Kasumi-1 (cell line): ENCODE measurements at places on chromosomes 16 and 17.

- no peak for DNase-seq
These were observed 2.9 kb downstream of the ABCA3 start for GRCh38 chr16:2337431-2338296.

DNA sequence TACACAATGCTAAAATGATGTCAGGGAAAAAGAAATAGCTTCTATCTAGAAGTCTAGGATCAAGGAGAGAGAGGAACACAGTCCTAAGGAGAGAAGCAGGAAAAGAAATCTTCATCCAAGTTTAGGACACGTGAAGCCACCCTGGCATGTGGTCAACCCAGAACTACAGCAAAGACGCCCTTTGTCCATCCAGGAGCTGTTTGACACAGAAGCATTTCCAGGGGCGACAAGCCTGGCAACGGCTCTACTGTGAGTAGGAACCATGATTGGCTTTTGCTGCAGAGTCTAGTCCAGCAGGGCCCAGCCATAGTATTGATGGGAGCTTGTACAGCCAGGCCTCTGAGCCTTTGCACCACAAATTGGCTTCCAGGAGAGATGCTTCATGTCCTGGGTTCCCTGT is 185.4 kb upstream of the RPL38 start:
- no peak for DNase-seq

DNA sequence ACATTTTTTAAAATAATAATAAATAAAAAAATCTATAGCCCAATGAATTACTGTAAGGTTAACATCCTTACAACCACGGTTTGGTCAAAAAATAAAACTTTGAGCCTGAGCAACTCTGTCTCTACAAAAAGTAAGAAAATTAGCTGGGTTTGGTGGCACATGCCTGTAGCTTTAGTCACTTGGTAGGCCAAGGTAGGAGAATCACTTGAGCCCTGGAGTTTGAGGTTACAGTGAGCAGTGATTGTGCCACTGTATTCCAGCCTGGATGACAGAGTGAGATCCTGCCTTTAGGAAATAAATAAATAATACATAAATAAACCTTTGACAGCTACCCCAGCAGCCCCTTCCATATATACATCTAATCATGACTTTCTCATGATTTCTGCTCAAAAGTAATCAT is 26.9 kb upstream of the PHAF1 start:
- no peak for DNase-seq

GRCh38 chr16:50863644-50864144 is 121.8 kb downstream of the CYLD start:
- no peak for DNase-seq

GRCh38 chr17:57551321-57552079 is 193.6 kb downstream of the CCDC182 start:
- DNase-seq = no peak

DNA sequence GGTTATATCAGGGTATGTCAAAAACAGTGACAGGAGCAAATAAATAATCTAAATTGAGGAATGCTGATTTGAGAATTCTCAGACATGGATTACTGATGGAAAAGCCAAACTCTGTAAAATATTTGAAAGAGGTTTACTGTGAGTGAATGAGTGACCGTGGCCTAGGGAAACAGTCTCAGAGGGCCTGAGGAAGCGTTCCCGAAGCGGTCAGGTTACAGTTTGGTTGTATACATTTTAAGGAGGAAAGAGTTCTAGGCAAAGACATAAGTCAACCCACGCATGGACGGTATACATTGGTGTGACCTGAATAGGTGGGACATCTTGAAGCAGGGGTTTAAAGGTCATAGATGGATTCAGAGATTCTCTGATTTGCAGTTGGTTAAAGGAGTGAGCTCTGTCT is 771.7 kb downstream of the KCNJ18 start:
- no peak for DNase-seq

DNA sequence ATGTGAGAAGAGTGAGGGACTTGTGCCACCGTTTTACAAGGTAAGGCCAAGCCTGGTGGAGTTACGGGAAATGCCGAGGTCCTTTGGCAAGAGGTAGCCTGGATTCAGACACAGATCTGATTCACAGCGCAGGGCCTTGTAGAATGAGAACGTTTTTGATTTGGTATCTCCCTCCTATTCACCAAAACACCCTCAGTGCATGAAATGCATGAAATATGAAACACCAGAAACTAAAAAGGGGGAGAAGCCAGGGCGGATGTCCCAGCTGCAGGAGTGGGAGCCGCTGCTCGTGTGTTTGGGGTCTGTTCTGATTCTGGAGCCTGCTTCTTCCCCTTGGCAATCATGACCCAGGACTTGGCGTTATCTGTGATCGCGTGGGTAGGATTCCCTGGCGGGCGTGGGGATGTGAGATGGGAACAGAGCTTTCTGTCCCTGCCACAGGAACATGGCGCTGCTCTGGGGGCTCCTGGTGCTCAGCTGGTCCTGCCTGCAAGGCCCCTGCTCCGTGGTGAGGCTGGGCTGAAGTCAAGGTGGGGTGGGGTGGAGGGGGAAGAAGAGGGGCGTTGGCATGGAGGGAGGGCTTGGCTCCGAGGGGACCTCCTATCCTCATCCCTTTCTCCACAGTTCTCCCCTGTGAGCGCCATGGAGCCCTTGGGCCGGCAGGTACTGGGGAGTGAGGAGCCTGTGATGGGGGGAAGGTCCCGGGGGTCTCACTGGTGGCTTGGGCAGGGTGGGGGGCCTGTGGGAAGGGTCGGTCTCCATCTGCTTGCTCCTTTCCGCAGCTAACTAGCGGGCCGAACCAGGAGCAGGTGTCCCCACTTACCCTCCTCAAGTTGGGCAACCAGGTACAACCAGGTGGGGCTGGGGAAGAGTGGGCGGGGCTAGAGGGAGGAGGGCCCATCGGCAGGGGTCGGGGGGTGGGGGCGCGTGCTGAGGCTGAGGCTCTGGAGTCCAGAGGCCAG is 2.2 kb downstream of the SERPINF2 start:
- no peak for DNase-seq

DNA sequence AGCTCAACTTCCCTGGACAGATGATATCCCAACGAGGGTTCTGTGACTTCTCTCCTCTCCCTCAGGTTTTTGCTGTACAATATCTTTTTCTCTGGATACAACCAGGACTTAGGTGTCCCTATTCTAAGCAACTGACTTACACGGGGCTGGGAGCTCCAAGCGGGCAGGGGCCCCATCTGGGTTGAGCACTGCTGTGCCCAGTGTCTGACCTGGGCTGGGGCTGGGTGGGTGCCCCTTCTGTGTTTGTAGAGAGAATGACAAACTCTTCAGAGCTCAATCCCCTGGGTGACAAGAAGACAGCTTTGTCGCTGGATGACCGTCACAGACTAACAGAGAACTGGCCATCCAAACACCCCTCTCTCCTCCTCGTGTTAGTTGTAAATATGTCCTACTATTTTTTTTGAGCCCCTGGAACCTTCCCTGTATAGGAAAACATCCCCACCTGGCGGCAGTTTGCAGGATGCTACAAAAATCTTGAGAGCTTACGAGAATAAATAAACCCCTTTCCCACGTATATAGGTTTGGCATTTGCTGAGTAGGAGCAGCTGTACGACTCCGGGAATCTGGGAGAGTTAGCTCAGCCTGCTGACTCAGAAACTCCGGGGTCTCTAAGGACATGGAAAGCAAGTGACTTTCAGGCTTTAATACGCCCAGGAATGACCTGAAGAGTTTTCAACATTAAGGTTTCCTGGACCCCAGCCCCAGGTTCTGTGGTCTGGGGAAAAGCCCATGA is 23.7 kb upstream of the RCVRN start:
- DNase-seq = no peak

DNA sequence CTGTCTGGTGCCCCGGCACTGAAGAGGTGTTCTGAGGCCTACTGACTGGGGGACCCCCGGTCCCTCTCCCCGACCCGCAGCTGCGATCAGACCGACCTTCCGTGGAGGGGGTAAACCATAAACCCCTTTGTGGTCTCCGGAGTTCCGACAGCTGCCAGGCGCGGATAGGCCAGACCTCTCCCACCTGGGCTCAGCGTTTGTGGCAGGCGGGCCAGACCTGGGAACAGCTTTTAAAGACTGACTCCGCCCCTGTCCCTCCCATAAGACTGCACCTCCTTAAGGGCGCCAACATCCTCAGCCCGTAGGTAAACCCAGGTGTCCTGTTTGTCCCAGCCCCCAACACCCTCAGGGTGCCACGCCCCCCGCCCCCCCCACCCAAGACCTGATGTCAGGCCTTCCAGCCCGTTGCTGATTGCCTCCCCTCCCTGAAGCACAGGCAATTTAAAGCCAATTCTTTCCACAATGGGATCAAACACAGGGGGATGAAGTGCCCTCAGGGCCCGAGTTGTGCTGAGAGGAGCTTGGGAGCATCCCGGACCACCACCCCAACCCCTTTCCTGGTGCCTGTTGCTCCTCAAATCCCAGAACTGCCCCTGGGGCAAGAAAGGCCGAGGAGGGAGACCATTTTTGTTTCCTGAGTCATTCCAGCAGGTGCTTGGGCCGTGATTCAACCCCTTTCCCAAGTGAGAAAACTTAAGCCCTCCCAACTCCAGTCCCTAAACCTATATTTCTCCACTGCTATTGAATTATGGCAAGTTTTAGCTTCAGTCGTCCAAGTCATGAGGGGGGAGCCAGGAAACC is at the start of gene SOX15:
Gene SOX15 (minus strand): TSS at position 204 of the 801 bp plus-strand sequence. CDS start 418 bp downstream, outside the sequence.
- no peak for DNase-seq

DNA sequence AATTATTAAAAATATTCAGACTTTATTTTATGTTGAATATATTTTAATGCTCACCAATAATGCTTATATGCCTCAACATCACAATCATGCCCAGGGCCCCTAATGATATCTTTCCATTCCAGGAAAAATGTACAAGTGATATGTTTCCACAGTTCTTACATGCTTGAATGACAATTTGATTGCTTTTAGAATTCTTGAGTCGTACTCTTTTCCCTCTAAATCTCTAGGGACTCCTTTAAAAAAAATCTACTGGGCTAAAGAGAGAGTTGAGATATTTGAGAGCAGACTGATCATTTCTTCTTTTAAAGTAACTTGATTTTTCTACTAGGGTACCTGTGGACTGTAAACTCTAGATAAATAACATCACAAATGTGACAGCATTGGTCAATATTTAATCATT is 18.2 kb upstream of the HLF start:
- DNase-seq = no peak

DNA sequence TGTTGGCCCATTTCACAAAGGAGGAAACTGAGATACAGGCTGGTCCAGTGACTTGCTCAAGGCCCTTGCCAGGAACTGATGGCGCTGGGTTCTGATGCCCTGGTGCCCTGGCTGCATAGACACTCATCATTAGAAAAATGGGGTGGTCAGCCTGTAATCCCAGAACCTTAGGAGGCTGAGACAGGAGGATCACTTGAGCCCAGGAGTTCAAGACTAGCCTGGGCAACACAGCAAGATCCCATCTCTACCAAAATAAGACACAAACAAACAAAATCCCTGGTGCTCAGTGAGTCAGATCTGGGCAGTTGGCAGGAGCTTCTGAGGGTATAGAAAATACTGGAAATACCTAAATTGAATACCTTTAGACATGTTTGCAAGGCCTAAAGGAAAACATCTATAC is 41.1 kb upstream of the KIFC3 start:
- no peak for DNase-seq

DNA sequence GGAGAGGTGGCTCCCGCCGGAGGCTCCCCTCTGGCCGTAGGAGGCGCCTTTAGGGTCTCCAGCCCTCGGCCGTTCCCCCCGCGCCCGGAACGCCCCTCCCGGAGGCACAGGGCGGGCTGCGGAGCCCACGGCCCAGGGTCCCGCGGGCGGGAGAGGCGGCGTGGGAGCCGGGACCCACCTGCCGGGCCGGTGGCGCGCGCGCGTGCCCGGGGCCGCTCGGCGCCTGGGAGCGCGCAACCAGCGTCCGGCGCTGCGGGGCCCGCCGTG is at the start of gene MIF4GD:
Gene MIF4GD (minus strand): TSS at position 266 of the 267 bp plus-strand sequence. CDS start 1,036 bp downstream, outside the sequence.
- DNase-seq = no peak

DNA sequence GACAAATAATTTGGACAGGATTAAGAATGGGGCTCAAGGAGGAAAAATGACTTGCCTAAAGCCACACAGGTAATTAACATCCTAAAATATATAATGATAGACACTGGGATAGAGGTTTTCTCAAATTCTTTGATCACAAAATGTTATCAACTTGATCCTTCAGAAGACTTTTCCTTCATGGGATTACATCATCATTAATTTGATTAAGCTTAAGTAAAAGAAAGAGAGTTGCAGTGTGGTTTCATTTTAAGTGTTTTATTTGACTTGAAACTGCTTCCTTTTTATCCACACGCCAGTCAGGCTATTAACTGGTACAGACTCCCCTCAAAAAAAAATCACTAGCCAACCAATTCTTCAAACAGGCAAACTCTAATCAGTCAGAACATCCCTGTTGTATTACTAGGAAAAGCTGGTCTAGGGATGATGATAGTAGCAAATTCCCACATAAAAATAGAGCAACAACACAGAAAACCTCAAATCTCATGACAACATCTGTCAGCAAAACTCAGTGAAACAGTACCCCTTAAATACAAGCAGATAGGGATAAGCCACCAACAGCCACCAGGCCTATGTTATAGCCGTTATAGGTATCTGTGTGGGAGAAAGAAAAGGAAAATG is 32.5 kb downstream of the AKAP10 start:
- DNase-seq = no peak

DNA sequence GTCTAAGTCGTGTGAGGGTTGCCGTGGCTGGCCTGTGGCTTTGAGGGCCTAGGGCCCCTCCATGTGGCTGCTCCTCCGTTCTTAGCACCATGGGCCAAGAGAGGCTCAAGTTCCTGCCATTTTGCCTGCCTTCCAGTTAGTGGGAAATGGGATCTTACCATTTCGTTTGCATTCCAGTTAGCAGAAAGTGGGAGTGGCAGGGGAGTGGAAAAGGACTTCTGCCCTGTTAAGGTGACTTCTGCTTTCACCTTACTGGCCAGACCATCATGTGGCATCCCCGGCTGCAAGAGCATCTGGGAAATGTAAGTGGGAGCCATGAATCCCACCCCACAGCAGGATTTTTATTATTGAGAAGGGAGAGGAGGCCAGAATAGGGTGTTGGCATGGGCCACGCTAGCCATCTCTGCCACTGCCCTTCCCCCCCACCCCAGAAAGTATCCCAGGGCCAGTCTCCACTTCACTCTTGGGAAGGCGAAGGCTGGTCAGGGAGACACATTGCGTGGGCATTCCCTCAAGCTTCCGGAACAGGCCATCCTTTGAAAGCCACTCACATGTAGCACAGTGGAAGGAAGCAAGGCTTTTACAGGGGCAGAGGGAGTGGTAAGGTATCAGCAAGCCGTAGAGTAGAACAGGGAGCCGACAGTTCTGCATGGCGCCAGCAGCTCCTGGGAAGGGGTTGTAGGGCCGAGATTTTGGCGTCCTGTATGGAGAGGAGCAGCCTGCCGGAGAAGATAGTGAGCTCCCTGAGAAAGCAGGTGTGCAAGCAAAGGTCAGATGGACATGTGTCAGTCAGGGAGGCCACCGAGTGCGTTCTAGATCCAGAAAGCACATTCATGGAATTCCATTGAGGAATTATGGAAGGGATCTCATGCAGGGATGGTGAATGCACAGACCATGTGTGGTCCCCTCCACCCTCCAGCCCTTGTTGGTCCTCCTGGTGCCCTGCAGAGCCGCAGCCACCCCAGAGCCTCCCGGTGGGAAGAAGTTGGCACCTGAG is 33.4 kb downstream of the CMIP start:
- DNase-seq = no peak

- DNase-seq = no peak
These were observed 16.3 kb downstream of the CARHSP1 start for GRCh38 chr16:8852534-8852933.

GRCh38 chr16:31064882-31065461 is 9.1 kb downstream of the ZNF668 start:
- no peak for DNase-seq

- DNase-seq = no peak
These were observed 12.1 kb downstream of the PLEKHG4 start for GRCh38 chr16:67291461-67291860.
